Type B pancreatic cell (in vitro differentiated cells): ENCODE measurements at places on chromosomes 1 and 21. TPM values are rescaled to one million over a fixed set of nuclear protein-coding genes. Genes with fewer than 3 reads are reported as not detected.

Gene TDRD10
- not detected in 2 replicates for total RNA-seq

Gene LCE3D
- not detected in 2 replicates for total RNA-seq

Gene LCE1C
- not detected in 2 replicates for total RNA-seq

Gene INSRR
- 1.7 TPM in 1 of 2 replicates, not detected in the other for total RNA-seq

Gene SFN
- 27.7 and 86.8 TPM in 2 replicates for total RNA-seq

Gene TMEM54
- 42.1 and 129 TPM in 2 replicates for total RNA-seq

Gene C4BPB
- 0.36 and 4.4 TPM in 2 replicates for total RNA-seq

Gene GNG12
- 17.9 and 23.2 TPM in 2 replicates for total RNA-seq

DNA sequence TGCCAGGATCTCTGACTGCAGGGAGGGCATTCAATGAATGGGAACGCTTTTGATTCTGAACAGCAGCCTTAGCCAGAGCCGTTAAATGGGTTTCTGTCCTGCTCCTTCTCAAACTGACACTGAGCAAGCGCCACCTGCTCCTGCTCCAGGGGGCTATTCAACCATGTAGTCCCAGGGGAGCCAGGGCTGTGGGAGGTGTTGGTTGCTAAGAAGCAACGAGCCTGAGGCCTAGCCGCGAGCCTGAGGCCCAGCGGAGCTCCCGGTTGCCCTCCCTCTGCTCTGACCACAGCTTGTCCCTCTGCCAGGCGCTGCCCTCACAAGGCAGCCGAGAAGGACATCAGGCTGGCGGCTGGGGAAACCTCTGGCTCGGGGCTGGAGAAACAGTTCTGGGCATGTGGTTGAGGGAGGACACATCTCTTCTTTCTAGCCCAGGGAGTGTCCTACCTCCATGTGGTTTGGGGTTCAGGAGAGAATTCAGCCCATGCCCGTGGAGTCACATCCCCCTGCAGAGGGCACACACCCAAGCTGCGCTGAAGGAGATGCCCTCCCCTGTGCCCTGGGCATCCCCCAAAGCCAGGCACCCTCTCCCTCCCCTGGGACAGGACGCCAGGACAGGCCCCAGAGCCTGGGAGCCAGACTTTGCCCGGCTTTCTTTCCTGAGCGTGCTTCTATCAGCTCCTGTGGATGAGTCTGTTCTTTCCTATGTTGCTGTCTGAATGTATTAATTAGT lies 18.0 kb downstream of the PCP4 start:
- no peak for DNase-seq

GRCh38 chr1:196723325-196724185 lies 51.1 kb upstream of the CFHR3 start:
- no peak for DNase-seq

DNA sequence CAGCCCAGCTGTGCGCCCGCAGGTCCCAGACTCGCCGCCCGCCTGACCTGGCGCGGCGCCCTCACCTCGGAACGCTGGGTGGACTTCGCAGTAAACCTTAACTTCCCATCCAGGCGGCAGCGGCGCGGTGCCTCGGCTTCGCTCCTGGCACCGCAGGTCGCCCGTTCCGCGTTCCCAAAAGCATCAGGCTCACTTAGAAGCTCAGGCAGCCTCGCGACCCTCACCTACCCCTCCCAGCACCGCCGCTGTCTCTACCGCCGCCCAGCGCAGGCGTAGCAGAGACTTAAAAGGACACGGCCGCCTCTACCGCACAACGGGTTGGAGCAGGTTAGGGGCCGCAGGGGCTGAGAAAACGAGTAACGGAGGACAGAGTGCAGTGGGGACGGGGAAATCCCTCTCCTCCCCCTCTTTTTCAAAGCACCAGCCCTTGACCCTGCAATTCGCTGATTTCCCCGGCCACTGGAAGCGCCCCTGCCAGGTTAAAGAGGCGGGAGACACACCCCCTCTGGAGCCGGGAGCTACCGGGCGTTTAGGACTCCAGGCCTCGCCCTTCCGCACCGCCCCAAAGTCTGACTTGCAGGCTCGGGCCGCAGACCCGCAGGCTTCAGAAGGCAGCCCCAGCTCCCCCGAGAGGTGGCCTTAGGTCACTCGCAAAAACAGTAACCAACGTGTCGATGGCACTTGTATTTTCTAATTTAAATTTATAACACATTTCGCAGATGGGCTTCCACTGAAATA lies 328.5 kb downstream of the FAM72C start:
- no peak for DNase-seq

- DNase-seq: no peak
Observed at GRCh38 chr1:161706482-161707347, at the start of gene FCRLA. FCRLA (plus strand) TSS chr1:161707229; CDS start chr1:161707265, 36 bp downstream.

DNA sequence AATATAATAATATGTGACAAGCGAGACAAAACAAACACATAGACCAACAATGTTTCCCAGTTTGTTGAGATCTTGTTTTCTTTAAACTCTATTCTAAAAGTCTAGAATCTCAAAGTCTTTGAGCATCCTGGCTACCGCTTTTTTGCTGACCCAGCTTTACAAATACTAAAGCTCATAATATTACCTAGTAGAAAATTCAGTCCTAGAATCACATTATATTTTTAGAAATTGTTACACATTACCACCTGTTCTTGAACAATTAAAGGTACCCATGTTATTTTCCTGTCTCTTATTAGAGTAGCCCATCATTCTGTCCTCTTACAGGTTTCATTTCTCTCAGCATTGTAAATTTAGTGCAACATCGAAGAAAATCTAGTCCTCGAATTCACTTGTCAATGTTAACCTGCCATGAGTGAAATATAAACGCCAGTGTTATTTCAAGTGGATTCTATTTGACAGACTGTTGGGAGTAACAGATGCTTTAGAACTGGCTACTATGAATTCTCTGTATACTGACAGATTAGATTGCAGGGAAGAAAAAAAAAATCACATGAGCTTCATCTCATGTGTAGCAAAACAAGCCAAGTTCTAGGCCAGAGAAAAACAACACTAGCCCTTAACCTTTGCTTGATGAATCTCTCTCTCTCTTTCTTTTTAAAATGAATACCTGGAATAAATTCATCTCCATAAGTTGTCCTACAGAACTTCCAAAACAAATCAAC lies 851.2 kb upstream of the ADAMTS5 start:
- DNase-seq: no peak

GRCh38 chr1:204435872-204436271 lies 24.3 kb upstream of the PPP1R15B start:
- DNase-seq: no peak

DNA sequence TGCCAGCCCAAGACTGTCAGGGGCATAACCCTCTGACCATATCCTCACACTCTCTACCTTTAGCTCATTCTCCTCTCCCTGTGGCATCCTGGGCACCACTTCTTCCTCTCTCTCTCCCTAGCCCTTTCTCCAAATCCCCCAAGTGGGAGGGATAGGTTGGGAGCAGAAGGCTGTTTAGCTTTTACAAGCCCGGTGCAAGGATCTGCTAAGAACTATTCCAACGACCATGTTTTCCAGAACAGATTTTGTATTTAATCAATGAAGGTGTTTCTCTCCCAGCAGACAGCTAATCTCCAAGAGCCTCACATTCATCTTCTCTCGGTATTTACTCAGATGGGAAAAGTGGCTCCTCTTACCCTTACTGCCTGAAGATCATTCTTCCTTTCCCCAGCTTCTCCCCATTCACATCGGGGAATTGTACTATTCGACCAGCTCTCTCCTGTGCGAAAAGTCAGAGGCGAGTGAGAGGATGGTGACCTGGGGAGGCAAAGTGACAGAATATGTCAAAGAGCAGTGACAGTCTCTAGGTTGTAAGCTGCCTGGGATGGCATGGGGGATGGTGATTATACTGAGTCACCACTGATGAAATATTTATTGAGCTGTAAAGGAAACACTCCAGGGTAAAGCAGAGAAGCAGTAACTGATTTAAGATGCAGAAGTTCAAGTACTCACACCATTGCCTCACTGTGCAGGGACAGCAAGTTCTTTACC lies 47.0 kb upstream of the RBM15 start:
- DNase-seq: no peak

DNA sequence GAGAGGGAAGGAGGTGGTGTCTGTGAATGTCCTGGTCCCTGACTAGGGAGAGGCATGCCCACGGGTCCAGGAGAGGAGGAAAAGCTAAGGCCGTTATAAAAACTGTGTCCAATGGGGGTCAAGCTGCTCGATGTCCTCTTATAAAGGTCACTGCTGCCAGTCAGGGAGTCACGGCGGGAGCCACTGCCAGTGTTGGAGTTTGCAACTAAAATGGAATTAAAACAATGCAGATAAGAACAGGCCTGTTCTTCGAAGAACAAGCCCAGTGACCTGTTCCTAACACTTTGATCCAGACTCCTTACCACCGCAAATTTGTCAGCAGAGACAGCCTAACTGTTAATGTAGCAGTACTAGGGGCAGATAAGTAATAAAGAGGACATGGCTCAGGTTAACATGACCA lies 56.1 kb upstream of the SDC3 start:
- no peak for DNase-seq

DNA sequence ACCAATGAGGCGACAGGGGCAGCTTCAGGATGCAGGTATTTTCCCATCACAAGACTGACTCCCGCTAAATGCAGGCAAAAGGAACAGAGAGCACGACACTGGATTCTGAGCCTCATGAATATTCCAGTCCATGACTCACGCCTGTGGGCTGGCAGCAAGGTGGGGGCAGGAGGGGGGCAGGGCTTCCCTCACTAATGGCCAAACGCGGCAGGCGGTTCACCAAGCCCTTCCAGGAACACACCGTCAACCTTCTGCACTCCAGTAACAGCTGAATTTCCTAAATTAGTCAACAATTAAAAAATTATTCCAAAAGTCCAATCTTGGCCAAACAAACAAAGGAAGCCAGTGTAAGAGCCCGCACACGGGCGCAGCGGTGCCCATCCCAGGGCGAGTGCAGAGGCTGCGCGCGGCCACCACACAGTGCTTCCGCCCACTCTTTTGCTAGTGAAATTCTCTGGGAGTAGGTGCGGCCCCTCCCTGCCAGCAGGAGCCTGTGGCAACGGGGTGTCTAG lies 12.5 kb upstream of the GPR153 start:
- DNase-seq: no peak

DNA sequence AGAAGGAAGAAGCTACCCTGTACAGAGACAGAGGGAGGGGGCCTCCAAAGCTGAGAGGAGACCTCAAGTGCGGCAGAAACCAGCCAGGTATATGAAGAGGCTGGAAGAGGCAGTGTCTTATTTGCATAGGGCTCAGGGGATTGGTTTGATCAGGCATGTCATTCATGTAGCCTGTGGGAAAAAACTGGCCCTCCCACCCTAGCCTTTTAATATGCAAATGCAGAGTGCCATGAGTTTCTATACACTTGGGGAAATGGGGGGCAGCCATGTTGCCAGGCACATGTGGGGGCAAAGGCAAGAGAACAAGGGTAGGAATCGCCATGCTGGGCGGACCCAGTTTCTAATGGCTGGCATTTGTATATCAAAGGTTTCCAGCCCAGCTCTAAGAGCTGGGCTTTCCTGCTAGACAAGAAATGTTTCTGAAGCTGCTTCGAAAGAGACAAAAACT lies 172.7 kb downstream of the RASAL2 start:
- no peak for DNase-seq

DNA sequence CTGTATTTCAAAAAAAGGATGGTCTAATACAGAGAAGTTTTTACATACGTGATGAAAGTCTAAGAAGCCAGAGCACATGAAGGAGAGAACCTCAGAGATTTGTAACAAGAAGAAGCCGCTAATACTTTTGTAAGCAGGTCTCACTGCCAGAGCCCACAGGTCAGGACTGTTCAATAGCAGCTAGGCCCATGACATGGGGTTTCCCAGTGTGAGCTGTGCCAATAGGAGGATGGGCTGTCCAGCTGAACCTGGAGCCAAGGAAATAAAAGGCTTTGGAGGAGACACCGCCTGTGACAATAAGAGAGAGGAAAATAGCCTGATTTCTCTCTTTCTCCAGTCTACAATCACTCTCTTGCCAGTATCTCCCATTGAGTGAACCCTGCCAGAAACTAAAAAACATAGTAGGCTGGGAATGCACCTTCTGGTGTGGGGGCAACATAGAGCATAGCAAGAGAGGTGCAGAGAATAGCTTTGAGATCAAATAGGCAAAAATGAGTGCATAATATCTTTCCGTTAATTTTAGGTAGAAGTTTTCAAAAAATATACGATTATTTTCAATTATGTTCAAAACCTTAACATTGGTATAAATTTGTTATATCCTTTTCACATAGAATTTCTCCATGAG lies 360.3 kb downstream of the NEGR1 start:
- no peak for DNase-seq

- no peak for DNase-seq
Observed at GRCh38 chr21:25298512-25299491, 308.5 kb downstream of the MRPL39 start.
